ENCODE measurements at places on chromosomes 1 and 21. TPM values are rescaled to one million over a fixed set of nuclear protein-coding genes. Genes with fewer than 3 reads are reported as not detected.

BRDT gene
- not detected for total RNA-seq

C1orf141 gene
- total RNA-seq = not detected

SMIM1 gene
- total RNA-seq = not detected

PLEKHN1 gene
- 0.43 TPM for total RNA-seq

ANXA9 gene
- total RNA-seq = 0.61 TPM

MSH4 gene
- 0.10 TPM for total RNA-seq

SLC35A3 gene
- 22.9 TPM for total RNA-seq

ZBTB7B gene
- 68.3 TPM for total RNA-seq

MYCL gene
- 0.77 TPM for total RNA-seq

IRF6 gene
- 0.10 TPM for total RNA-seq

ARID4B gene
- 19.0 TPM for total RNA-seq

C8B gene
- total RNA-seq = not detected

AMY1C gene
- total RNA-seq = not detected

SNX7 gene
- total RNA-seq = 19.0 TPM

- no peak for DNase-seq
Measured at GRCh38 chr1:229237320-229237719, 33.6 kb upstream of the RAB4A start.

DNA sequence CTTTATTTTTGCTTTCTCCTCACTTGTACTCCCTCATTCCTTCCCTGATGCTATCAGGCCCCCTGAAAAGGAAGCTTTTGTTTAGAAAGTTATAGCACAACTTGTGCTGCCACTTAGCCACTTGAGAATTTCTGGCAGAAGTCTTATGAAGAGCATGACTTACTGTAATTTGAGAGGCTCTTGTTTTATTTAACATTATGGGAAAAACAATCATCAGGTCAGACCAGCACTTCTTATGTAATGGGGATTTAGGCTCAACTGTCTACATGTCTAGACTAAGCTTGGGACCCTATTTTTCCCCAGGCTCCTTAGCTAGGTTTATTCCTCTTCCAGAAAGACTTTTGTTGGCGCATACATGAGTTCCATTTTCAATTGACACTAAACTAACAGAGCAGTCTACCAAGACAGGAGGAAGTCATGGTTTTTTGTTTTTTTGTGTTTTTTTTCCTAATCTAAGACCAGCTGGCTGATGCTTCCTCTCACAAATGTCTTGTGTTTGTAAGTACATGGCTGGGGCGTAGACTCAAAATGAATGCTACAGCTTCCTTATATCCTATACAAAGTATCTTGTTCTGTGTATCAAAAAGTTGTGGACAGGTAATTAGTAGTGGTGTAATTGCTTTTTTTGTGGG is 31.5 kb downstream of the TNFSF4 start:
- DNase-seq = no peak

DNA sequence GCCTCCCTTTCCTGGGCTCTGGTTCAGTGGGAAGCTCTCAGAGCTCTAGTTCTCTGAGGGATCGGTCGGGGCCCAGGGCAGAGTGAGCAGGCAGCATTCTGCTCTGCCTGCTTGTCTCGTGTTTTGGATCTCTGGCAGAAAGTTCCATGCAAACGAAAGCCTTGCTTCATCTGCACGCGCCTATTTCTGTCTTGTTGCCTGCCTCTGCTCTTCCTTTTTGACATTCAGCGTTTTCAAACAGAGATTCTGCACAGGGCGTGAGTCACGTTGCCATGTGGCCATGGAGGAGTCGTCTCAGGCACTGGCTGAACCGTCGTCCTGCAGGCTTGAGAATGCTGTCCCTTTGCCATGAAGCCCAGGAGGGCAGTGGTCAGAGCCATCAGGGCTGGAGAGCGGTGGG is 20.3 kb downstream of the AJAP1 start:
- DNase-seq = no peak

DNA sequence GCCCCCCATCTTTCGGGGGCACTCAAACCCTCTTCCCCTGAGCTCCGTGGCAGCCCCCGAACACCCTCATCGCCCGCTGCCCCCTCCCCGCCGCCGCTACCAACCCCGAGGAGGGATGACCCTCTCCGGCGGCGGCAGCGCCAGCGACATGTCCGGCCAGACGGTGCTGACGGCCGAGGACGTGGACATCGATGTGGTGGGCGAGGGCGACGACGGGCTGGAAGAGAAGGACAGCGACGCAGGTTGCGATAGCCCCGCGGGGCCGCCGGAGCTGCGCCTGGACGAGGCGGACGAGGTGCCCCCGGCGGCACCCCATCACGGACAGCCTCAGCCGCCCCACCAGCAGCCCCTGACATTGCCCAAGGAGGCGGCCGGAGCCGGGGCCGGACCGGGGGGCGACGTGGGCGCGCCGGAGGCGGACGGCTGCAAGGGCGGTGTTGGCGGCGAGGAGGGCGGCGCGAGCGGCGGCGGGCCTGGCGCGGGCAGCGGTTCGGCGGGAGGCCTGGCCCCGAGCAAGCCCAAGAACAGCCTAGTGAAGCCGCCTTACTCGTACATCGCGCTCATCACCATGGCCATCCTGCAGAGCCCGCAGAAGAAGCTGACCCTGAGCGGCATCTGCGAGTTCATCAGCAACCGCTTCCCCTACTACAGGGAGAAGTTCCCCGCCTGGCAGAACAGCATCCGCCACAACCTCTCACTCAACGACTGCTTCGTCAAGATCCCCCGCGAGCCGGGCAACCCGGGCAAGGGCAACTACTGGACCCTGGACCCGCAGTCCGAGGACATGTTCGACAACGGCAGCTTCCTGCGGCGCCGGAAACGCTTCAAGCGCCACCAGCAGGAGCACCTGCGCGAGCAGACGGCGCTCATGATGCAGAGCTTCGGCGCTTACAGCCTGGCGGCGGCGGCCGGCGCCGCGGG is 837 bp downstream of the FOXD3 start:
- DNase-seq = no peak

DNA sequence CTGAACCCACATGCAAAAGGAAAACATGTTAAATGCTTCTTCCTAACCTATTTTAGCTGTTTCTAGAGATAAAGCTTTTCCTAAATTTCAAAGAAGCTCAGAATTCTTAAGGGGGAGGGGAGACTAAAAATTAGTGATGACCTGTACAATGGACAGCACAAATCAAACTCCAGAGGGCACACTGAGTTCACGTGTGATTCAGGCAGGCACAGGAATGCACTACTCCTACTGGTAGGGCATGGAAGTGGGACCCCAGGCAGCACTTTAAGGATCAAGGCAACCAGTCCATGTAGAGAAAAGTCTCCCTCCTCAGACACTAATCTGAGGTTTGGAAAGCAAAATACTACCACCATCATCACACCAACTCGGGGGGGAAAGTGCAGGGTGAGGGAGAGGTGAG is 31.3 kb upstream of the CLCA4 start:
- no peak for DNase-seq

- DNase-seq = no peak
Measured at GRCh38 chr1:230935852-230936251, 42.8 kb downstream of the TTC13 start.

DNA sequence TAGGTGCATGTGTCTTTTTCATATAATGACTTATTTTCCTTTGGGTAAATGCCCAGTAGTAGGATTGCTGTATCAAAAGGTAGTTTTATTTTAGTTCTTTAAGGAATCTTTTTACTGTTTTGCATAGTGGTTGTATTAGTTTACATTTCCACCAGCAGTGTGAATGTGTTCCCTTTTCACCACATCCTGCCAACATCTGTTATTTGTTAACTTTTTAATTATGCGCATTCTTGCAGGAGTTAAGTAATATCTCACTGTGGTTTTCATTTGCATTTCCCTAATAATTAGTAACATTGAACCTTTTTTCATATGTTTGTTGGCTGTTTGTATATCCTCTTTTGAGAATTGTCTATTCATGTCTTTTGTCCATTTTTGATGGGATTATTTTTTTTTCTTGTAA is 1761.9 kb downstream of the PLA2G4A start:
- no peak for DNase-seq

DNA sequence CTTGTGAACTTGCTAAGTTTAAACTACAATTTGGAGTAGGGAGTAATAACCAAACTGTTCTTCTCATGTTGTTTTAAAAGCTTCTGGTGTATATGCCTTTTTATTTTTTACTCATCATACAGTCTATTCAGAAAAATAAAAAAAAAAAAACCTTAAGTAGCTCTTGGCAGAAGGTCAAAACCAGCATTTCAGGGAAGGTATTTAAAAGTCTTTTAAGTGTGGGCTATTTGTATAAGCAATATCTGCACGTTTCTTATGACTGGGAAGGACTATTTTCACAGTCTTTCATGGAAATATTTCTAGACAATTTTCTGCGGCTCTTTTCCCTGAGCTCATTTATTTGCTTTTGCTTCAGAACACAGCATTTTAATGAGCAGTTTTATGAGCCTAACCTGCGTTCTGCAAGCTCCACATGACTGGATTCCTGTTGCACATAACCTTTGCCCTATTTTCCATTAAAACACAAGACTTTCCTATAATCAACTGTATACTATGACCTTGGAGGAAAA is 60.9 kb upstream of the C1orf105 start:
- no peak for DNase-seq

DNA sequence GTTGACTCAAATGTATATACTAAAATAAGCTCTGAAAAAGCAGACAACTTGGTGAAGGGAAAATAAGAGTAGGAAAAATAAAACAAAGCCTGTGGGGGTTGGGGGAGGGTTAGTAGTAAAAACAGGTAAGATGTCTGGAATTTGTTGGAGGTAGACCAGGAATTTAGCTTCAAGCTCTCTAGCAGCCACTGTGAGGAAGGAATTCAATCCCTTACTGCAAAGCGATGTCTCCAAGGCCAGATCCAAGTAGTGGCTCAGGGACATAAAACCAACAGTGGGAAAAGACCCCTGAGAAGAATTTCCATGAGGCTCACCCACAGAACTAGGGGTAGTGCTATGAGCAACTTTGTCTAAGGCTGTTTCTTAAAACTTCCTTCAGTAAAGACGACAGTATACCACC is 7.8 kb downstream of the ANGPTL7 start:
- DNase-seq = no peak

- no peak for DNase-seq
Measured at GRCh38 chr21:36235058-36235582, 78.5 kb downstream of the DOP1B start.

DNA sequence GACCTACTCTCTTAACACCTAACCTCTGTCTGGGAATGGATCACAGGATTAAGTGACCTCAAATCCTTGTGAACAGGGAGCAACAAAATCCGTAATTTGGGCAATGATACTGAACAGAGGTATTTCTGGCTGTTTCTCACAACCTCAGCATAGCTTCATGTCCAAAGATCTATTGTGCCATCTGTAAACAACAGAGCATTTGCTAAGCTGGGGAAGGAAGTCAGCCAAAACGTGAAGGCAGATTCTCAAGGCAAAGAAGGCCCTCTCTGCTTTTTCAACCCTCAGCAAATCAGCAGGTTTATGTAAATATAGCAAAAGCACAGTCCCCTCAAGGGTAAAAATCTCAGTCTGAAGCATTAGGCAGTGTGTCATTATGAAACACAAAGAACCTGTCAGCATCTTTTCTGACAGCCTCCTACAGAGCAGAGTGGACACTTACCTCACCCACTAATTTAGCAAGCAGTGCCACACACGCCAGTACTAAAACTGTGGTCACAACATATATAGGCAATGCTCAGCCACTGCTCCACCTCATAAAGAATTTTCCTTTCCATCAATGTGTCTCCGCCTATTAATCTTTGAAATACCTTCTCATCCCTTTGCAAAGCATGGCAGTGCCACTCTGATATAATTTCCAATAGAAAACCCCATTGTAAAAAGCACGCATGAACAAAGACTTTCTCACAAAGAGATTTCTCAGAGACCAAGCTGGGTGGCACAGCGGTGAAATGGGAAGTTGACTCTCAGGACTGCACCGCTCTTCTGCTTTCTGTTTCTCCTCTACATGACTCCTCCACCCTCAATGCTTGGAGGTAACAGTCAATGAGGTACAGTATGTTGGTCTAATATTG is 188.0 kb downstream of the RERE start:
- no peak for DNase-seq

GRCh38 chr21:25842925-25843324 is 108.2 kb downstream of the GABPA start:
- DNase-seq = no peak

- DNase-seq = no peak
Measured at GRCh38 chr1:94282143-94282711, 44.8 kb upstream of the ARHGAP29 start.

GRCh38 chr1:227225715-227226346 is 92.5 kb downstream of the CDC42BPA start:
- no peak for DNase-seq

DNA sequence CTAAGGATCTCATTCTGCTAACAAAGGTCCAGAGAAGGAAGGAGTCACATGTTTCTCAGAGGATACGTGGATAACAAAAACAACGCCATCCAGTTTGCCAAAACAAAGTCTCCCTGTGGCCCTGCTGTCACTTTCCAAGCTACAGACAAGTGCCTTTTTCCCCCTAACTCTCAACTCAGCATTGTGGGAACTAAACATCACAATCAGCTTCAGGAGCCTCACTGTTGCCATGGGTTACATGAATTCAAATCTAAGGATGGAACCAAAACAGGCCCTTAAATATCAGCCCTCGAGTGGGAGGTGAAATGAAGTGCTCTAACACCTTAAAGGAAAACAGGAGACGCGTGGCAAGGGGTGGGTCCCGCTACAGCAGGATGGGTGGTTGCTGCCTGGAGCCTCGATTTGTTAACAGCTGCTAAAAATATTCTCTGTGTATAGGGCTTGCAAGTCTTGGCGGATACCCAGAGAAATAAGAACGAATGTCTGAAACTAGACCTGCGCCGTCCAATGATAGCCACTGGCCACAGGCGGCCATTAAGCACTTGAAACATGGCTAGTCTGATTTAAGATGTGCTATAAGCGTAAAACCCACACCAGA is 66.4 kb upstream of the SOD1 start:
- no peak for DNase-seq

GRCh38 chr1:87108814-87109411 is 194.5 kb downstream of the HS2ST1 start:
- DNase-seq = no peak

GRCh38 chr1:156245451-156246232 is 2.2 kb downstream of the PAQR6 start:
- no peak for DNase-seq

GRCh38 chr1:214708321-214708955 is 105.4 kb downstream of the CENPF start:
- DNase-seq = no peak

GRCh38 chr1:156709757-156710489 is 4.5 kb upstream of the CRABP2 start:
- peak; percentile 76 for DNase-seq

DNA sequence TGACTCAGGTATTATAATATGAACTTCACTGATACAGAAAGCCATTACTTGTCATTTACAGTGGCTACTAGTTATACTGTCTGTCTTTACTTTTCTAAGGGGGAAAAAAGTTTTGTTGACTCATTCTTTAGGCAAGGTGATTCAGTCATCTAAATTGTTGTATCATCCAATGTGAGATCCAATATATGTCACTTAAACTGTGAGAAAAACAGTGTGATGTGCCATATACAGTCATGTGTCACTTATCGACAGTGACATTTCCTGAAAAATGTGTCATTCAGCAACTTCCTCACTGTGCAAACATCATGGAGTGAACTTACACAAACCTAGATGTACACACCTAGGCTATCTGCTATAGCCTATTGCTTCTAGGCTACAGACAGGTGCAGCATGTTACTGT is 57.6 kb downstream of the KCNK2 start:
- DNase-seq = no peak

- DNase-seq = no peak
Measured at GRCh38 chr1:174712541-174712940, 264.8 kb downstream of the GPR52 start.

All from NCI-H460 (cell line).